ENCODE measurements at places on chromosomes 1 and 21. TPM values are rescaled to one million over a fixed set of nuclear protein-coding genes. Genes with fewer than 3 reads are reported as not detected.
A peak's percentile ranks its signal among the peaks of the same experiment; 100 is the strongest.

DNA sequence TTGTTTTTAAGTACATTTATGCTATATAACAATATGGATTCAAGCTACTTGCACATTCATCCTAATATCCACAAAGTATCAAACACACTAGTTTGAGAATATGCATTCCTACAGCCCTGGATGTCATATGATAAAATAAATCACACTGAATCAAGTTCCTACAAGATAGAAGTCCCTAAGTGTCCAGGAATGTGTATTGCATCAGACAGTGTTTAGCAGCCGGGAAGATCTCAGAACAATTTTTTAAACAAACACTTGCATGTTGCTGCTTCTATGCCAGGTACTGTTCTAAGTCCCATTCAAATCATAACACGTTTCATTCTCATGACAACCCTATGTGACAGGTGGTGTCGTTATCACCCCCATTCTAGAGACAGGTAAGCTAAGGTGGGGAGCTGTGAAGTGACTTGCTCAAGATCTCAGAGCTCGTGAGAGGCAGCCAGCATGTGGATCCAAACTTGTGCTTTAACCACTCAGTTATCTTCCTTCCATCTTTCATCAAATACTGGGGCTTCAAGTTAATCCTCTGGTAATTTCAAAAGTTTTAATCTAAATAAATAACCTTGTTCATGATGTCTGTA lies 68.3 kb upstream of the KIF26B start:
- no peak for DNase-seq

GRCh38 chr1:22717037-22717760 lies 6.6 kb downstream of the EPHB2 start:
- DNase-seq = no peak

DNA sequence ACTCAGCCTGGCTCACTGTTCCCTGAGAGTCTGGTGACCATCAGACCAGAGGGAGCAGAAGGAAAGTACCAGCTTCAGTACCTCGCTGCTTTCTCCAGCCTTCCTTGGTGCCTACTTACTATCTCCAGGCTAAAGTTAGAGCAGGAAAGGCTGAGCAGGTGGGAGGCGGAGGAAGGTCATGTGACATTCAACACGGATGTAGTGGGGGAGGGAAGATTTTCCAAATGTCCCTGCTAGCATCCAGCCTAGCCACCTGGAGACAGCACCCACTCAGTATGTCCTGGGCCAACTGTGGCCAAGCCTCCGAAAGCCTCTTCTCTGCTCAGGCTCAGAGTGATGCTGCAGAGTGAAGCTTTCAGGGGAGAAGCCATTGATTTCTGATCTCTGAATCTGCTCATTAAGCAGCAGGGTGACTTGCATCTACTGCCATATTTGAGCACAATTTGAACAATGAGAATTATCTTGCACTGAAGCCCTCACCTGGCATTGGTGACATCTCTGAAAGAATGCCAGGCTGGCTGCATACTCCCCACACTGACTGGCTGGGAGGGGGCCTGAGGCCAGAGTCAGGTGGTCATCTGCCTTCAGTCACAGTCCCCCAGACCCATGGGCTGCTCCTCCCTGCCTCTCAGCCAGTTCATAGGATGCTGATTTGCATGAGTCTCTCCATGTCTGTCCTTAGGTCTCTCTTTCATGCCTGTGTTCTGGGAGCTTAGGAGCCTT lies 86.2 kb downstream of the KCND3 start:
- DNase-seq = no peak

- DNase-seq = no peak
Observed at GRCh38 chr1:1901641-1902294, 10.9 kb upstream of the GNB1 start.

GRCh38 chr1:204207136-204207616 lies 6.6 kb downstream of the GOLT1A start:
- peak; percentile 77 for DNase-seq

DNA sequence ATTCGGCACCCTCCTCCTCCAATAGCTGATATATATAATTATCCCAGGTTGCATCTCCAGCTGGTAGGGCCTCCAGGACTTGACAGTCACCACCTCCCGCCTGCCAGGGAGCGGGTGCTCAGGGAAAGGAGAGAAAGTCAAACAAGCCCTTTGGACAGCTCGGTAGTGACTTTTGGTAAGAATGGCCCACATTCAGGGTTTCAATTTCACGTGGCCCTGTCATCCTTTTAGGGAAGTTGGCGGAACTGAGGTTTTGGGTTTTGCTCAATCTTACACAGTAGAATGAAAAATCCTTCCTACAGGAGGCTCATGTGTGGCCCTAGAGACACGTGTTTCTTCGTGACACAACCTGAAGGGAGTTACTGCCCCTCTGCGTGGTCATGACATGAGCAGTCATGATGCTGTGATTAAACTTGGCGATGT lies 44.2 kb downstream of the CAPN8 start:
- no peak for DNase-seq

GRCh38 chr1:229251185-229251584 lies 19.7 kb upstream of the RAB4A start:
- no peak for DNase-seq

ACTL8 gene
- total RNA-seq = not detected
